ENCODE measurements at places on chromosomes 11 and 22.

GRCh38 chr11:28342716-28343115 is 234.5 kb downstream of the METTL15 start:
- DNase-seq = no peak

- DNase-seq = peak; percentile 72
These were observed 76.9 kb downstream of the BCR start for GRCh38 chr22:23256986-23257888.

DNA sequence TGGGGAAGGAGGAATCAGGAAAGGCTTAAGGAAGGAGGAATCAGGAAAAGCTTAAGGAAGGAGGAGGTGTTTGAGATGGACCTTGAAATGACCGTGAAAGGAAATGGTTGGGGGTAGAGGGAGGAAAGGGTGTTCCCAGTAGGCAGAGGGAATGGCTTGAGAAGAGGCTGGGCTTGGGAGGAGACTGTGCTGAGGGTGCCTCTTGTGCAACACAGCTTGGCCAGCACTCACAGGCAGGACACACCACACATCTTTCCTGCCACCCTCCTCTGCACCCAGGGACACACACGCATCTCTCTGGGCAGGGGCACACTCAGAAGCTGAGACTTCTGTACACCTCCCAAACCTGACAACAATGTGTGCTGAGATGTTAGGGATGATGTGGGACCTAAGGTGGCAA is 151.4 kb downstream of the FBXO7 start:
- no peak for DNase-seq

DNA sequence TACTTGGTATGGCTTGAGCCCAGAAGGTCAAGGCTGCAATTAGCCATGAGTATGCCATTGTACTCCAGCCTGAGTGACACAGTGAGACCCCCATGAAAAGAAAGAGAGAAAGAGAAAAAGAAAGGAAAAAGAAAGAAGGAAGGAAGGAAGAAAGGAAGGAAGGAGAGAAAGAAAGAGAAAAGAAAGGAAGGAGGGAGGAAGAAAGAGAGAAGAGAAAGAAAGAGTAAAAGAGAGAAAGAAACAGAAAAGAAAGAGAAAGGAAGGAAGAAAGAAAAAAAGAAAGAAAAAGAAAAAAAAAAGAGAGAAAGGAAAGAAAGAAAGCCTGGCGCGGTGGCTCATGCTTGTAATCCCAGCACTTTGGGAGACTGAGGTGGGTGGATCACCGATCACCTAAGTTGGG is 77.5 kb downstream of the CSTPP1 start:
- DNase-seq = no peak

DNA sequence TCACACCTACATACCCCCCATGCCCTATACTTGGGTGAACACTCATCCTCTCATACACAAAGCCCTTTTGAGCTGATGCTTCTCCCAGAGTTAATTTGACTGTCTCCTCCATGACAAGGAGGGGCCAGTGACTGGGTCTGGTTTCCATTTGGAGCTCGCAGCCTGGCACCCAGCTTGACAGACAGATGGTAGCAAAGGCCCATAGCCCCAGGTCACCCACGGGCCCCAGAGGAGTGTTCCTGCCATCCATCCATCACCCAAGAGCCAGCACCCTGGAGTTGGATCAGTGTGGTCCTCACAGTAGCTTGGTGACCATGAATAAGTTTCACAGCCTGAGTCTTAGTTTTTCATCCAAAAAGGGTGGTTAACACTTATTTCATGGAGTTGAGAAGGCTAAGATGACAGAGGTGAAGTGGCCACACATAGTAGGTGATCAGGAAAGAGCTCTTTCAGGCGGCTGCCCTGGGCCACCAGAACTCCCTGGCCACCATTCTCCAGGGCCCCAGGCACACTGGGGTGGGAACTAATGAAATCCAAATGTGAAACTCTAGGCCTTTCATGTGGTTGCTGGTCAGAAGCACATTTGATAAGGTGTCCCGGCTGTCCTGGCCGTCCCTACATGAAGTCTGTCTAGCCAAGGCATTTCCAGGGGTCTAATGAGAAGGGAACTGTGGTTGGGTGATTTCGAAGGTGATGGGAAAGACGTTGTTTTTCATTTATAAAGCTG is 42.4 kb downstream of the LIF start:
- DNase-seq = no peak

GRCh38 chr11:94750319-94751217 is 17.6 kb upstream of the AMOTL1 start:
- no peak for DNase-seq

DNA sequence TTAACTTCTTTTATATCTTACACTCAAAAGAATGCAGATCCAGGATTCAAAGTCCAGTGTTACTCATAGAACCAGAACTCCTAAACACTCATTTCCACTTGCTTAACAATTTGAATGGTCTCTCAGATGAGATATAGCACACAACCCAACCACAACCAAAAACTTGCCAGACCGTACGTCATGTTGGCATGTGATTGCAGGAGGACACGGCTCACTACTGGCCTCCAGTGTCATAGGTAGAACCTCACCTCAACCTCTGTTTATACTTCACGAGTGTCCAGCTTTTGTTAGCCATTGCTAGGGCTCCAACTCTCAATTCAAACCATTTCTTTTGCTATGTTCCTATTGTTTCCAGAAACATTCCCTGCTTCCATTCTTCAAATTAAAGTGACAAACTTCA is 58.5 kb upstream of the PDGFD start:
- no peak for DNase-seq

GRCh38 chr11:88666364-88666763 is 328.8 kb upstream of the CTSC start:
- DNase-seq = no peak

GRCh38 chr11:2211113-2211971 is 39.7 kb upstream of the TH start:
- peak; percentile 66 for DNase-seq

DNA sequence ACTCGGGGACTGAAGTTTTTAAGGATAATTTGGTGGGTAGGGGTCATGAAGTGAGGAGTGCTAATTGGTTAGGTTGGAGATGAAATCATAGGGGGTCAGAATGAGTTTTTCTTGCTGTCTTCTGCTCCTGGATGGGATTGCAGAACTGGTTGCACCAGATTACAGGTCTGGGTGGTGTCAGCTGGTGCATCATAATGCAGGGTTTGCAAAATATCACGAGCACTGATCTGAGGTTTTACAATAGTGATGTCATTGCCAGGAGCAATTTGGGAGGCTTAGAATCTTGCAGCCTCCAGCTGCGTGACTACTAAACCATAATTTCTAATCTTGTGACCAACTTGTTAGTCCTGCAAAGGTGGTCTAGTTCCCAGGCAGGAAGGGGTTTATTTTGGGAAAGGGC is 46.4 kb upstream of the CALCB start:
- no peak for DNase-seq

DNA sequence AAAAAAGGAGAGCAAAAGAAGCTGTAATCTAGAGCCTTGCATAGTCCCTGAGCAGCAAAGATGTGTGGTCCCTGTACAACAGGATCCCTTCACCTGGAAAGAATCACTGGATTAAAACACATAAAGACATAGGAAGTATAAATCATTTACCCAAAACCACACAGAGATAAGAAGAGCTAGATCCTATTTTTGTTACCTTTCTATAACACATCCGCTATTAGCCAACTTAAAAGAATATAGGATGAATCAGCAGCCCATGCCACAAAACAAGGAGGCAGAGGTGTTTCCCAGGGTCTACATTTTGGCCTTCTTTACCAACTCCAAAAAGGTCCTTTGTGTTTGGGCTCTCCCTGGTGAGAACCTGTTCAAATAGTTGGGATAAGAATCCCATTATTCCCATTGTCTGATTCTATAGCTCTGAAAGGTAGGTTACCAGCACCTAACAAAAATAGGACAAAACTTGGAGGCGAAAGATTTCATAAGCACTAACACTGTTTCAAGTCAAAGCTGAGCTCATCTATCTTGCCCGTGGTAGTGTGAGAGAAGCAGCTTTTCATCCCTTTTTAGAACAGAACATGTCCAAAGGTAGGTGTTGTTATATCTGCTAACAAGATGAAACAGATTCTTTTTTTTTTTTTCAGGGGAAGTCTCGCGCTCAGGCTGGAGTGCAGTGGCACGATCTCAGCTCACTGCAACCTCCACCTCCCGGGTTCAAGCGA is 26.8 kb downstream of the PAK1 start:
- DNase-seq = no peak

DNA sequence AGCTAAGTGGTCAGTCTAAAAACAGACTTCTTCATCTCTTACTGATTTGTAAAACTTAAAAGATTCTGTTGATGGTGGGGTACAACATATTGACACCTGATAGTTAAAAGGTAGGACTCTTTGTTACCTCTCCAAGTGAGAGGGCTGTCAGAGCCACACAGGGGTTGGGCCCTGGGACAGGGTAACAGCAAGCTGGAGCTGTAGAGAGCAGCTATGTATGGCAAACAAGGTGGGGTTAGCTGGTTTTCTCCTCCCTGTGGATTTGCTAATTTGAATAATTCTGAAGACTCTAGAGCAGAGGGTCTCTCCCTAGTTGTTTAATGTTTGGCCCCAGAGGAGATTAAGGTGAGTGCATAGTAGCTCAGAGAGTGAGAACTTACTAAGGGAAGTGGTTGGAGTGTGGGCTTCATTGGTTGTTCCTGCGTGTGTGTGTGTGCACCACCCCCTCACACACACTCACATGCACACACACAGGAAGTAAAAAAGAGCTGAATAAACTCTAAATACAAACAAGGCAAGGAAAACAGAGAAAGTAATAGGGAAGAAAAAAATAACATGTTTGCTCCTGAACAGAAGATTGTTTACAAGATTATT is 9.2 kb upstream of the GAS2 start:
- DNase-seq = no peak

GRCh38 chr11:65592858-65593517 is 2.6 kb downstream of the KCNK7 start:
- DNase-seq = no peak

DNA sequence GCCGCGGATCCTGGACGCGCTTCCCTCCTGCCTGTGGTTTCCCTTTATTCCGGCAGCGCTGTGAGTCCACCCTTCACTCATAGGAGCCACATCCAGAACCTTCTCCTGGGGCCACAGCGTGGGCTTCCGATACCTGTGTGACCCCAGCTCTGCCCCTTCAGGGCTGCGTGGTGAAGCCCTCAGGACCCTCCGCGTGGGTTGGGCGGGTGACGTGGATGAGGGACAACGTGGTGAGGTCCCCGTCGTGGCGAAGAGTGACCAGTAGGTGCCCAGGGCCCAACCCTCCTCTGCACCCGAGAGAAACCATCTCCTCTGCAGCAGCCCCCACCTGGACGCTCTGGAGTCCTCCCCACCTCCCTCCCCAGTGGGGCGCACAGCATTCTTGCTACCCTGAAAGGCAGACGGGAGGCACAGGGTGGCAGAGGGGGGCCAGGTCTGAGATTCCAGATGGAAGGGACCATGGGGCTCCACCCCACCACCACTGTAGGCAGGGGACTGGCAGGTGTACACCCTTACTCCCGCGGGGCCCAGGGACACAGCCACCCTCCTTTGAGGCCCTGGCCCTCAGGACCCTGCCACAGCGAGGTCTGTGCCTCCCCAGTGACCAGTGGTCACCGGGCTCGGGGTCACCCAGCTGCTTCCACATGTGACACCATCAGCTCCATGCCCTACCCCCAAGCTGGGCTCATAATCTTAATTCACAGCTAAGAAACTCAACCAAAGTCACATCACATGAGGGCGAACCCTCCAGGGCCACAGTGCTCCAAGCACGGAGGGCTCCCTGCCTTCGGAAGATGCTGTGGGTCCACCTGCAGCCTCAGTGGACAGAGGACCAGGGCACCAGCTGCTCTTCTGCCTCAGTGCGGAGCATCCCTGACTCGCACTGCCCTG is 3.4 kb upstream of the ZBED4 start:
- DNase-seq = no peak

DNA sequence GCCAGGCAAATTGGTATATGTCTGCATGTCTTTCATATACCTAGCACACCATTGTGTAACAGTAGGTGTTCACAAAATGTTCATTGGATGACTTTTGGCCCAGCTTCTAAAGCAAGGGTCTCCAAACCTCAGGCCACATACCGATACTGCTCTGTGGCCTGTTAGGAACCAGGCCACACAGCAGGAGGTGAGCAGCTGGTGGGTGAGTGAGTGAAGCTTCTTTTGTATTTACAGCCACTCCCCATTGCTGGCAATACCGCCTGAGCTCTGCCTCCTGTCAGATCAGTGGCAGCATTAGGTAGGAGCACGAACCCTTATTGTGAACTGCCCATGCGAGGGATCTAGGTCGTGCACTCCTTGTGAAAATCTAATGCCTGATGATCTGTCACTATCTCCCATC is 836.6 kb downstream of the NTM start:
- no peak for DNase-seq

DNA sequence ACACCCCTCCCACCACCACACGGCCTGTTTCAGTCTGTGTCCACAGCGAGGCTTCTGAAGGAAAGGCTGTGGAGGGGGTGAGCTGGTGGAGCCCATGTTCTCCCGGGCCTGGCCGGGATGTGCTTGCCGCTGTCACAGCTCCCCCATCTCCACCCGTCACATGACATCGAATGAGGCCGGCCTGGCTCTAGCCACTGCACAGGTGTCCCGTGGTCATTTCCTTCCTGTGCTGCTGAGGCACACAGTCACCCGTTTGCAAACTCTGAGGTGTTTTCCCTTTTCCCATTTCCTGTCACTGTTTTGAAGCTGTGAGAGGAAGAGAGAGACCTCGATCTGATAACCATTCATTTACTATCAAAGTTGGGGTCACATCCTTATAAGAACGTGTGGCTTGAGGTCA is 55.7 kb upstream of the CLDN5 start:
- DNase-seq = peak; percentile 58

DNA sequence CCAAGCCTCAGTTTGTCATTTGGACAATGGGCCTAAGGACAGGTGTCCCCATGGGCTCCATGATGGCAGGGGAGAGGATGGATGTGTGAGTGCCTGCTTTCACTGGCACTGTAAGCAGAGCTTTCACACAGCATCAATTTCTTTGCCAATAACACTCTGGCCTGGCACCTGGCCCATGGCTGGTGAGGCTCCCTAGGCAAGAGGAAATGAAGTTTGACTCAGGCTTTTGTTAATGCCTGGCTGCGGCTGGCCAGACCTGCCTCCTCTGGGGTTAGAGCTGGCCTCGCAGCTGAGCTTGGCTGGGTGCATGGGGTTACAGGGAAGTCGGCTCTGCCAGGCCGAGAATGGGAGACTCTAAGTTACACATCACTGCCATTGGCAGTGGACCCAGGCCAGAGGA is 30.0 kb upstream of the SEZ6L start:
- DNase-seq = no peak

- no peak for DNase-seq
These were observed 60.3 kb downstream of the TMPRSS5 start for GRCh38 chr11:113645593-113646349.

- DNase-seq = peak; percentile 30
These were observed 17.6 kb downstream of the INCENP start for GRCh38 chr11:62141111-62142042.

GRCh38 chr11:2522631-2523255 is 77.9 kb downstream of the KCNQ1 start:
- DNase-seq = peak; percentile 37

Data from Peyer's patch (tissue), 4 donors.